ENCODE measurements at places on chromosomes 12 and 14.

- no peak for DNase-seq
Measured at GRCh38 chr12:69467366-69467765, 2.8 kb upstream of the FRS2 start.

DNA sequence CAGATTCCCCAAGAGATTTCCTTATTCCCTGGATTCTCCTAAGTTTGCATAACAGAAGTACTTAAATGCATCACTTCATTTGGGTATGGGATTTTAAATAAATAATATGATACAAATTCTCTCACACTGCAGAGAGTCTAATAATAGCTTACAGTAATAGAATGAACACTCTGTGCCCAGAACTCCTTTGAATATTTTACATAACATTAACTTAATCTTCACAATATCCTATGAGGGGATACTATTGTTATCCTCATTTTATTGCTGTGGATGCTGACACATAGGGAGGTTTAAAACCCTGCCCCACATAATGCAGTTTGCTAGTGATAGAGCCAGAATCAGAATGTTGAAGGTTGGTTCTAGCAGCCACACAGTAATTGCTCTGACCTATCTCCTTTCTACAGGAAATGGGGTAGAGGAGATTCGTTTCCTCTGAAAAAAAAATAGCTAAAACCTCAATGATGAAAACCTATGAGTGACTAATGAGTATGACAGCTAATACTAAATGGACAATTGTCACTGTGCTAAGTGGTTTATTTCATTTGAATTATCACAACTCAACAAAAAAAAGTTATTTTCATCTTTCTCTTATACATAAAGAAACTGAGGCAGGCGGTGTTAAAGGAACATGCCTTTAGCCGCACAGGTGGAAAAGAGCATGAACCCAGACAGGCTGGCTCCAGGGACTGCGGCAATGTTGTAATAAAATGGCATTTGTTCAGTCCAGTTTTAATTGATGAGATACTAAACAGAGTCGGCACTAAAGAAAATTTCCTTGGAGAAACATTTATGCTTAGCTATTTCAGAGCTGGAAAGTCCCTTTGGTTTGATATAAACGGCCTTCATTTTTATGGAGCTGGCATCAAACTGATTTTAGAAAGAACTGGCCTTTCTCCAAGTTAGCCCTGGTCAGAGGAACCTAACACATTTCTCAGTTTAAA is 880.9 kb downstream of the NRXN3 start:
- no peak for DNase-seq

- no peak for DNase-seq
Measured at GRCh38 chr12:107760207-107760808, 629 bp downstream of the PRDM4 start.

DNA sequence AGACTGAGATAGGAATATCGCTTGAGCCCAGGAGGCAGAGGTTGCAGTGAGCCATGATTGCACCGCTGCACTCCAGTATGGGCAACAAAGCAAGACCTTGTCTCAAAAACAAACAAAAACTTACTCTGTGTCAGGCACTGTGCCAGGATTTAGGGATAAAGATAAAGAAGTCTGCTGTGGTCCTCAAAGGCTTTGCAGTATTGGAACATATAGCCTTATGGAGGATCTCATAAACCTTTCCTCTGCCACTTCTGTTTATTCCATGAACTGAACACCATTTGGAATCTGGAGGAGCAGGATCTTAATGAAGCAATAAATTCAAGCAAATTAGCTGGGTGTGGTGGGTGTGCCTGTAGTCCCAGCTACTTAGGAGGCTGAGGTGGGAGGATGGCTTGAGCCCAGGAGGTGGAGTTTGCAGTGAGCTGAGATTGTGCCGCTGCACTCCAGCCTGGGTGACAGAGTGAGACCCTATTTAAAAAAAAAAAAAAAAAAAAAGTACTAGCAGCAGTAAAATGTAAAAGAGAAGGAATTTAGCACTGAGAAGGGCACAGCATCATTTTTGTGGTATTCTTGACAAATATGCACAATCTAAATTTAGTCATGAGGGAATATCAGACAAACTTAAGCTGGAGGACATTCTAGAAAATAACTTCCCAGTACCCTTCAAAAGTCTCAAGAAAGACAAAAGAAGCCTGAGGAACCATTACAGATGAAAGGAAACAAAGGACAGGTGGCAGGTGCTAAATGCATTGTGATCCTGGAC is 27.1 kb downstream of the BMAL2 start:
- no peak for DNase-seq

DNA sequence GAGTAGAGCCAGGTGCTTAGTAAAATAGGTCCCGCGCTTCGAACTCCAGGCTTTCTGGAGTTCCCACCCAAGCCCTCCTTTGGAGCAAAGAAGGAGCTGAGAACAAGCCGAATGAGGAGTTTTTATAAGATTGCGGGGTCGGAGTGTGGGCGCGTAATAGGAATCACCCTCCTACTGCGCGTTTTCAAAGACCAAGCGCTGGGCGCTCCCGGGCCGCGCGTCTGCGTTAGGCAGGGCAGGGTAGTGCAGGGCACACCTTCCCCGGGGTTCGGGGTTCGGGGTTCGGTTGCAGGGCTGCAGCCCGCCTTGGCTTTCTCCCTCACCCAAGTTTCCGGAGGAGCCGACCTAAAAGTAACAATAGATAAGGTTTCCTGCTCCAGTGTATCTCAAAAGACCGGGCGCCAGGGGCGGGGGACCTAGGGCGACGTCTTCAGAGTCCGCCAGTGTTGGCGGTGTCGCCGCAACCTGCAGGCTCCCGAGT is 3.6 kb downstream of the SSTR1 start:
- no peak for DNase-seq

DNA sequence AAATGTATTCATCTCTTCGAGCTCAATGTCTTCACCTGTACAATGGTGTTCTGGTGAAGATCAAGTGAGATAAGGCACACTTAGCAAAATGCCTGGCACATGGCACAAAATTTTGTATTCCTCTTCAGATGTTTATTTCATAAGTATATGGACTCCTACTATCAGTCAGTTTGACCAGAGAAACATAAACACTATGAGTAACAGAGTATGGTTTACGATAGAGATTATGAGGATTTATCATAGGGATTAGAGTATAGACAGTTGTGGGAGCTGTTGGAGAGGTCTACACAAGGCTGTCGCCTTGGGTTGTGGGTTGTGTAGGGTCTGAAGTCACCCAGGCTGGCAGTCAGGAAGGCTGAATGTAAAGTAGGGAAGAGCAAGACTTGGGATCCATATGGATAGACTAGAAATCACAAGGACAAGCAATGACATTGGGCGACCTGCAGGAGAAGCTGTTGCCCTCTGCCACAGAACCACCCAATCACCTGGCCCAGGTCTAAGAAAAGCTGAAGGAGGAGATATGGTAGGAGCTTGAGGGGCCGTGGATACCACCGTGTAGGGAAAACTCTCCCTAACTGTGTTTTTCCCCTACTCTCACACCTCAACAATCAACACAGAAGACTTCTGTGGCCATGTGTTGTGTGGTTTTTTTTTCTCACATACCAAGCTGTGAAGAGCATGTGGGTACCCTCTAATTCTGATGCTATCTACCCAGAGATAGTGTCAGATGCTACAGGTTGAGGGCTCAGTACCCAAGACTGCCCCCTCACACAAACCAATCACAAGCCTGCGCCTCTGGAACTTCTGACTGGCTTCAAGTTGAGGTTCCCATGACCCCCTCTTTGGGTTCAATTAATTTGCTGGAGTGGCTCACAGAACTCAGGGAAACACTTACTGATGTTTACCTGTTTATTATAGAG is 27.2 kb upstream of the RESF1 start:
- no peak for DNase-seq

GRCh38 chr14:41609704-41610183 is 3.1 kb downstream of the LRFN5 start:
- no peak for DNase-seq

- DNase-seq: no peak
Measured at GRCh38 chr12:30902001-30902400, 24.5 kb upstream of the TSPAN11 start.

DNA sequence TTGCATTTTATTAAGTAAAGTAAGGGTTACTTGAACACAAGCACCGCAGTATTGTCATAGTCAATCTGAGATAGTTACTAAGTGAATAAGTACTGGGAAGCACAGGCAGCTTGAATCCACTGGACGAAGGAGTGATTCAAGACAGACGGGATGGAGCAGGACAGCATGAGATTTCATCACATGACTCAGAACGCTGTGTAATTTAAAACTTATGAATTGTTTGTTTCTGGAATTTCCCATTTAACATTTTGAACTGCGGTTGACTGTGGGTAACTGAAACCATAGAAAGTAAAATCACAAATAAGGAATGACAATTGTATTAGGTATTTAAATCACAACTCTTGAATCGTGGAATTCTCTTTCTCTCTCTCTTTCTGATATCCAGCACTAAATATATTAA is 1630.4 kb upstream of the SEL1L start:
- no peak for DNase-seq

GRCh38 chr14:101477648-101478047 is 83.6 kb upstream of the DIO3 start:
- no peak for DNase-seq

GRCh38 chr12:11601647-11602046 is 47.8 kb upstream of the ETV6 start:
- DNase-seq: no peak

DNA sequence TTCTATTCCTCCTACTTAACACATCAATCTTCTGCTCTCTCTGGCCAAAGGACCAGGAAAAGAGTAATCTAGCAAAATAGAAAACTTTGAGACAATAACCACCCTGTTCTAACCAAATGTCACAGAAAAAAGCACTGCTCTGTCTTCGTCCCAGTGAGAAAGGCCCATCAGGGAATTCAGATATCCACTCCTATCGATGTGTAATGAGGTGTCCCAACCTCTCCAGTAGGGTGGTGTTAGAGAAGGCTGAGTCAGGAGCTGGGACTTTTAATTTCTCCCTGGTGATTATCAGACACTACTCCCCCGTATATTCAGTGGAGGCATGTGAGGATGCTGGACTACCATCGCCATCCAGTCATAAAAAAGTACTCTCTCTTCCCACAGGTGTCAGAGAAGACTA is 130.3 kb downstream of the TMTC3 start:
- no peak for DNase-seq

DNA sequence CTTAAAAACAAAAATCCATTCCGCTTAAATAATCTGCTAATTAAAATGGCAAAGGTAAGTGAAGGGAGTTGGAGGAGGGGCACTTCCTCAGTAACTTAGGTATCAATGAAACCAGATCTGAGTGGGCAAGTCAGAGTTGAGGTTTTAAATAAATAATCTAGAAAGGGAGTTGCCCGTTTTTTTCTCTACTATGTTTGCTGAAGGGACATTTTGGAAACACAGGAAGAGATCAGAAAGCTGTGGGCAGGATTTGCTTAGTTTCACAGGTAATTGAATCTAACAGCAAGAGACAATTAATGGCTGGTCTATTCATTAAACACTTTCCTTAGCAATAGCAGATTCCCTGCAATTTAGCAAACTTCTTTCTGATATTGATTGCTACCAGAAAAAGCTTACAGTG is 186.0 kb upstream of the ABCD2 start:
- no peak for DNase-seq

DNA sequence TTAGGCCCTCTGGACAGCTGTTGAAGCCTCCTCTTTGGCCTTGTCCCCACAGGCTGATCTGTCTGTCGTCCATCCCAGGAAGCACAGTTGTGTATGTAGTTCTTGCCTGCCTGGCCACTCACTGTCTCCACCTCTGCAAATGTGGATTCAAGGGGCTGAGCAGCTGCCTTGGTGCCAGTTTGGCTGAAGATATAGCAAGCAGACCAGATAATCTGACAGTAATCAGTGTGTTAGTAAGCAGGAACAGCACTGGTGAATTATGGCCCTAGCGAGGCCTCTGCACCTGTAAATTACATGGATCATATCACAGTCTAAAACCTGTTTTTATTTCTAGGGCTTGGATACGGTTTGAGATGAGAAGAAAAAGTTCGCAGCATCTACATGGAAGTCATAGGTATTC is 282.5 kb upstream of the NOS1 start:
- no peak for DNase-seq

- no peak for DNase-seq
Measured at GRCh38 chr14:99945732-99946651, 119.2 kb upstream of the EVL start.

GRCh38 chr12:43969882-43970281 is 134.0 kb downstream of the TMEM117 start:
- DNase-seq: no peak

DNA sequence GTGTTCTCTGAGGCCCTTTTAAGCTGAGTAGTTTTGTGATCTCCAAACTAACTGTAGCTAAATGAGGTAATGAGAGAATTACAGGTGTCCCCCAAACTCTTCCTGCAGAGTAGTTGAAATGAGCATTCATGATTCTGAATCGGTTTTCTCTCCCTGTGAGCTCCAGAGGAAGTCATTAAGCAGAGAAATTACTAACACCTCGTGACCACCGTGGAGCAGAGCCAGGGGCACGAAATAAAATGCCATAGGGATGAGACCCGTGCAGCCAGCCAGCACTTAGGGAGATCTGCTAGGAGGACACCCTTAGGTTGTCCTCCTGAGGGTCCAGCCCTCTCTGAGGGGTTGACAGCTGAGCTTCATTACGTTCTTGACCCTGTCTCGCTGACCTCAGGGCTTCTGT is 79.5 kb downstream of the SLC25A47 start:
- DNase-seq: no peak

GRCh38 chr14:102501751-102502315 is 7.7 kb downstream of the ANKRD9 start:
- DNase-seq: no peak

DNA sequence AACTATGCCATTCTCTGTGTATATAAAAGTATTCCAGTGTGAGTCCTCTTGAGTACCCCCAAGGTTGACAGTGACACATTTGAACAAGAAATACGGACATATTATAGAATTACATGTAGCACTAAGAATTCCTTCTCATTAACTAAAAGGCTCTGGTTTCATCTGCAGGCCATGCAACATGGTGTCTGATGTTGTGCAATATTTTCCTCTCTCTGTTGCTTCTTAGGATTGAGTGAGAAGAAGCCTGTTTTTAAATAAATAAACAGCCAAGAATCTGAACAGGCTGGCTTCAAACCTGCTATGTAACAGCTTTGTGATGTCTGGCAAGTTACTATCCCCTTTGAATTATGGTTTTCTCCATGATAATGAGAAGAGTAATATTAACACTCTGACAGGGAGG is 22.2 kb upstream of the CCER1 start:
- DNase-seq: no peak

- DNase-seq: no peak
Measured at GRCh38 chr12:10069099-10069498, 29.7 kb downstream of the CLEC1A start.

GRCh38 chr12:76692846-76693245 is 71.1 kb upstream of the ZDHHC17 start:
- no peak for DNase-seq

DNA sequence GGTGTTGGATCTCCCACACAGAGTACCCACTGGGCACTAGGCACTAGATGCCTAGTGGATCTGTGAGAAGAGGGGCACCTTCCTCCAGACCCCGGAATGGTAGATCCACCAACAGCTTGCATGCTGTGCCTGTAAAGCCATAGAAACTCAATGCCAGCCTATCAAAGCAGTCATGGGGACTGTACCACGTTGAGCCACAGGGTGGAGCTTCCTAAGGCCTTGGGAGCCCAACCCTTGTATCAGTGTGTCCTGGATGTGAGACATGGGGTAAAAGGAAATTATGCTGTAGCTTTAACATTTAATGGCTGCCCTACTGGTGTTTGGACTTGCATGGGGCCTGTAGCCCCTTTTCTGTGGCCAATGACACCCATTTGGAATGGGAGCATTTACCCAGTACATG is 1024.9 kb downstream of the TMEM121 start:
- no peak for DNase-seq
